ENCODE measurements at places on chromosomes 4 and X. TPM values are rescaled to one million over a fixed set of nuclear protein-coding genes. Genes with fewer than 3 reads are reported as not detected.

DNA sequence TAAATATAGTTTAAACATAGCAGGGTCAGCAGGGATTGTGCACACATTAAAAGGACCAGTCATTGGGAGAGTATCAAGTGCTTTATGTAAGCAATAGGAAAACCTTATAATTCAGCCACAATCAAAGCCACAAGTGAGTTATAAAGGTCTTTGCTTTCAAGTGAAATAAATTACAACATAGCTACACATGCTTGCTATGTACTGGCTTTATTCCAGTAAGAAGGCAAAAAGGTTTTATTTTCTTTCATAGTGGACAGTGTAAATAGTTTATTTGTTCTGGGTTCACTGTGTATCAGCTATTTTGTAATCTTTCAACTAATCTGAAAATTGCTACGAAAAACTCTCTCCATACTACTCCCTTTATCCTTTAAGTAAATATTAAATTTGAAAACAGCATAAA lies 691.4 kb downstream of the PCDH7 start:
- no peaks in the 10 kb centered on the region for H3K36me3 ChIP-seq
- H3K27ac ChIP-seq, result no peak overlapping the region
- DNase-seq, result no peak
- no peaks in the 10 kb centered on the region for H3K27me3 ChIP-seq
- no peak overlapping the region for H3K4me3 ChIP-seq
- no peaks in the 10 kb centered on the region for H3K4me1 ChIP-seq

GRCh38 chrX:151396825-151397740 lies at the start of gene VMA21:
Gene VMA21 (plus strand): TSS chrX:151397206. CDS start chrX:151397309, 103 bp downstream.
- peaks cover 5% of the 10 kb centered on the region for H3K4me1 ChIP-seq
- H3K27me3 ChIP-seq, result no peaks in the 10 kb centered on the region
- DNase-seq, result peak; percentile 91
- H3K36me3 ChIP-seq, result no peaks in the 10 kb centered on the region
- H3K27ac ChIP-seq, result peak within 1 kb of the TSS; percentile 91

DNA sequence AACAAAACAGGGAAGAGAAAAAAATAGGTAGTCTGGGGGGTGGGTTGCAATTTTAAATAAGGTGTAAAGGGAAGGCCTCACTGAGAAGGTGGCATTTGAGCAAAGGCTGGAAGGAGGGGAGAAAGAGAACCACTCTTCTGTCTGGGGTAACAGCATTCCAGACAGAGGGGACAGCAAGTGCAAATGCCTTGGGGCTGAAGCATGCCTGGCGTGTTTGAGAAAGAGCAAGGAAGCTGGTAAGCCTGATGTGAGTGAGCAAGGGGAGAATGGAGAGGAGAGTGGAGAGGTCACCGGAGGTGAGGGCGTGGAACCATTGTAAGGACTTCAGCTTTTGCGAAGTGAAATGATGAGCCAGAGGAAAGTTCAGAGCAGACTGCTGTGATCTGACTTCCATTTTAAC lies 19.7 kb upstream of the DOCK11 start:
- no peaks in the 10 kb centered on the region for H3K36me3 ChIP-seq
- no peak overlapping the region for H3K27ac ChIP-seq
- no peak overlapping the region for H3K4me3 ChIP-seq
- H3K27me3 ChIP-seq, result no peaks in the 10 kb centered on the region
- no peaks in the 10 kb centered on the region for H3K4me1 ChIP-seq

DNA sequence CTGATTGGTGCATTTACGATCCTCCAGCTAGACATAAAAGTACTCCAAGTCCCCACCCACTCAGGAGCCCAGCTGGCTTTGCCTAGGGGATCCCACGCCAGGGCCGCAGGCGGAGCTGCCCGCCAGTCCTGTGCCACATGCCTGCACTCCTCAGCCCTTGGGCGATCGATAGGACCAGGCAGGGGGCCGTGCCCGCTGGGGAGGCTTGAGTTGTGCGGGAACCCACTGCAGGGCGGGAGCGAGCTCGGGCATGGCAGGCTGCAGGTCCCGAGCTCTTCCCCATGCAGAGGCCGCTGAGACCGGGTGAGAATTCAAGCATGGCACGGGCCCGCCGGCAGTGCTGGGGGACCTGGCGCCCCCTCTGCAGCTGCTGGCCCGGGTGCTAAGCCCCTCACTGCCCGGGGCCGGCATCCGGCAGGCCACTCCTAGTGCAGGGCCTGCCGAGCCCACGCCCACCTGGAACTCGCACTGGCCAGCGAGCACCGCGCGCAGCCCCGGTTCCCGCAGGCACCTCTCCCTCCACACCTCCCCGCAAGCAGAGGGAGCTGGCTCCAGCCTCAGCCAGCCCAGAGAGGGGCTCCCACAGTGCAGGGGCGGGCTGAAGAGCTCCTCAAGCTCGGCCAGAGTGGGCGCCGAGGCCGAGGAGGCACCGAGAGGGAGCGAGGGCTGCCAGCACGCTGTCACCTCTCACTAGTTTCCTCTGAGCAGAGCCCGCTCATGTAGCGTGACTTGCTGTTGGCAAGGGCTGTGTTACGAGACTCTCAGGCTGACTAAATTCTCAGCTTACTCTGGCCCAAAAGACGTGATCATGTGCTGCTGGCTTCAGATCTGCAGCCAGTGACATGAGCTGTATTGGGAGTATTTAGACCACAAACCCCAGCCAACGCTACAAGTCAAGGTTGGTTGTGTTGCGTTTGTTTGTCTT lies 87.5 kb downstream of the TRAPPC11 start:
- no peak overlapping the region for H3K27ac ChIP-seq
- no peaks in the 10 kb centered on the region for H3K27me3 ChIP-seq
- no peak overlapping the region for H3K4me3 ChIP-seq
- H3K4me1 ChIP-seq, result peaks cover 4% of the 10 kb centered on the region
- no peaks in the 10 kb centered on the region for H3K36me3 ChIP-seq

SHISA3 gene
- total RNA-seq, result 1.9 TPM

GRCh38 chr4:45668128-45668527 lies 455.7 kb downstream of the GABRG1 start:
- no peaks in the 10 kb centered on the region for H3K36me3 ChIP-seq
- H3K4me1 ChIP-seq, result no peaks in the 10 kb centered on the region
- H3K27ac ChIP-seq, result no peak overlapping the region

PDZD4 gene
- 57.0 TPM for total RNA-seq
